ENCODE measurements at places on chromosomes 2 and 18.

DNA sequence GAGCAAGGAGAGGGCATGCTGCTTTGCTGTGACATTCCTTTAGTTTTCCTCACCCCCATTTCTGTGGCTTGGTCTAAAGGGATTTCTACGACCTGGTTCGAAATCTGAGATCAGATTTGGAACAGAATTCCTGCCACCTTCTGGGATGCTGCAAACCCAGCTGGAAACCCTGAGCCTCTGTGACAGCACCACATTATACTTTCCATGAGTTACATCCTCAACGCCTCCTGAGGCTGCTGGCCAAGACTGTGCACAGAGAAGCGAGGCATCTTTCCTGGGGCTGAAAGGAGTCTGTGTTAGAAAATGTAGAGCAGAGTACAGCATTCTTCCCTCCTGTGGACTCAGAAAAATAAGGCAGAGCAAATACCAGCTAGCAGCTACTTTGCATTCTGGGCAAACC lies 138.1 kb upstream of the CHAC2 start:
- no peak for DNase-seq

DNA sequence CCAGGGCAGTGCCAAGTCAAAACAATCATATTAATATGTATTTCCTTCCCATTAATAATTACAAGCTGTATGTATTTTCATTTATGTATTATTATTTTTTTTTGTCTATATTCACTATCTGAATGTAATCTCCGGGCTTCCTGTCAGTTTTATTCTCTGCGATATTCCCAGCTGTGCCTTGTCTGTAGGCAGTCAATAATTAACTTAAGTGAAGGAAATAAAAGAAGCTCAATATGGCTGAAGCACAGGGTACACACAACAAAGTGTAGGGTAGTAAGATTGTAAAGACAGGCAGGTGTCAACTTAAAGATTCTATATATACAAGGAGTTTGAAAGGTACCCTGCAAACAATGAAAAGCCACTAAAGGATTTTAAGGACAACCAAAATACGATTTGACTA lies 122.9 kb downstream of the ROCK1 start:
- DNase-seq: no peak

DNA sequence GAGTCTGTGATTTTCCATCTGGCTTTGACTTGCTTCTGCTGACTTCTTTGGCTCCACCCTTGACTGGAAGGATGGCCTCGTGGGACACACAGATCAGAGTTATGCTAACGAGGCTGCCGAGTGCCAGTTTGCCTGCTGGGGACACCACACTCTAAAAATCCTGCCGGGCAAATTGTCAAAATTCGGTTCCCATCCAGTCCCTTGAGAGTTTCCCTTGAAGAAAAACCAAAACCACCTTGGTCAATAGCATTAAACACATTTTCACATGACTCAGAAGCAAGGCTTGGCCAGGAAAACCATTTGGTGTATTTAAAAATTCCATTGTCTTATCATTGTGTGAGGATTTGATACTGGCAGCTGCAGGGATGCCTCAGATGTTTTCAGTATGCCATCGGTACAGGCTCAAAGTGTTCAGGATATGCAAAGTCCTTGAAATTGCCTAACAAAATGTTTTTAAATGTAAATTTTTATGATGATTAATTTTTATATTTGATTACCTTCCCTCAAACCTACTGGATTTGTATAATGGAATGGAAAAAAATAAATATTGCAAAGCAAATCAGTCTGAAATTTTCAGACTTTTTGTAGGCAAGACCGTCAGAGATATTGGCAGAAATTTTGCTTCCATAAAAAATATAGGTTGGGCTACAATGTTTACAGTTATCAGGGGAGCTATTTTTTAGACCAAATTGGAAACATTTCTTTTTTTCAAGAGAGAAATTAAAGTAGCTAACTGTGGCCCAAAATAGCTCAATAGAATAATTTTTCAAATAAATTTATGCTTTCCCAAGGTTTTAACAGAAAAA lies 41.6 kb downstream of the KCNE4 start:
- DNase-seq: no peak

- DNase-seq: no peak
Measured at GRCh38 chr2:33929467-33929866, 330.4 kb upstream of the FAM98A start.

GRCh38 chr2:226130192-226130591 lies 669.4 kb downstream of the IRS1 start:
- no peak for DNase-seq
